NCI-H2107 (cell line): ENCODE measurements at places on chromosomes 6 and 20.

DNA sequence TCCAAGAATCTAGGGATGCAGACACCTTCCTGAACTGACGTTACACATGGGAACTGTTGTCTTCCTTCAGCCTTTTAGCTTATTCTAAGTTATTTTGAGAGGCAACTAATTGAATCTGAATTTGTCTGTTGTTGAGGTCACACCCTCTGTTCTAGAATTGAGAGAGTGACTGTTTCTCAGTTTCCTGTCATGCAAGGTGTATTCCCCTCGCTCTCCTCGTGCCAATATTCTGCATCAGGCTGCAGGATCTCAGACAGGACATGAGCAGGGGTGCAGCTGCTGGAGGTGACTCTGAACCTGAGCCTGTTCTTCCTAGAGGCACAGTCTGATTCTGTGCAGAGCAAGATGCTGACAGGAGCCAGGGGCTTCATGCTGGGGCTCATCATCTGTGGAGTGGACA lies 52.5 kb downstream of the HLA-DPB1 start:
- DNase-seq, result no peak

GRCh38 chr20:58515233-58516212 lies at the start of gene APCDD1L:
APCDD1L (minus strand) TSS chr20:58515399; CDS start chr20:58514707, 692 bp downstream.
- no peak for DNase-seq

GRCh38 chr6:45454008-45454911 lies 76.5 kb upstream of the SUPT3H start:
- no peak for DNase-seq

DNA sequence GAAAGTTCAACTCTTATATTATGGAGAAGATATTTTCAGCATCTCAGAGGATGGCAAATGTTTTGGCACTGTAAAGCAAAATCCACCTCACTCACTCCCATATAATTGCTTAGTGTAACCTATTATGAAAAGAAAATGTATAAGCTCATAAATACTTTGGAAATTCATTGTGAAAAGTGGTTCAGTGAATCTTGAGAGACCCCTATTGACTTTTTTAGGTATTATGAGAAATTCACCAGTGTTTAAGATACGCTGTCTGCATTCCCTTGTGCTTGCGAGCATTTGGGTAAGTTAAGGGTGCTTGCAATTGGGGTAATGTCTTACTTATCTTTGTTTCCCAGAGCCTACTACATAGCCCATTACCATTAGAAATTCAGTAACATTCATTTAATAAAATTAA lies 66.3 kb upstream of the BMP5 start:
- no peak for DNase-seq

DNA sequence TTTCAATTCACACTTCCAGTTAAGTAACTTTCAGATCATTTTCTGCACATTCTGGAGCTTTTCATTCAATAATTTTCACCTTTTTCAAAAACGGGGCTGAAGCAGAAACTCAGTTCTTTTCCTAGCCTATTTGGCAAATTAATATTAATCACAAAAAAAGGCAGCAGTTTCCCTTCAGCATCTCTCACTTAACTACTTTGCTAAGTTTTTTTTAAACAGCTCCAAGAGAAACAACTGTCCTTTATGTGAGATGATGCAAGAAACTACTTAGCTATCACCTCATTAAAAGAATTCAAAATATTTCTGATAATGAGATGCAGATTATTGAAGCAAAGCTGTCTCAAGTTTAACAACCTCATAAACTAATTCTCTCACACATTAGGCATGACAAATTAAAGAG lies 11.8 kb downstream of the CASS4 start:
- no peak for DNase-seq

GRCh38 chr6:70423189-70424134 lies 10.2 kb downstream of the FAM135A start:
- no peak for DNase-seq

DNA sequence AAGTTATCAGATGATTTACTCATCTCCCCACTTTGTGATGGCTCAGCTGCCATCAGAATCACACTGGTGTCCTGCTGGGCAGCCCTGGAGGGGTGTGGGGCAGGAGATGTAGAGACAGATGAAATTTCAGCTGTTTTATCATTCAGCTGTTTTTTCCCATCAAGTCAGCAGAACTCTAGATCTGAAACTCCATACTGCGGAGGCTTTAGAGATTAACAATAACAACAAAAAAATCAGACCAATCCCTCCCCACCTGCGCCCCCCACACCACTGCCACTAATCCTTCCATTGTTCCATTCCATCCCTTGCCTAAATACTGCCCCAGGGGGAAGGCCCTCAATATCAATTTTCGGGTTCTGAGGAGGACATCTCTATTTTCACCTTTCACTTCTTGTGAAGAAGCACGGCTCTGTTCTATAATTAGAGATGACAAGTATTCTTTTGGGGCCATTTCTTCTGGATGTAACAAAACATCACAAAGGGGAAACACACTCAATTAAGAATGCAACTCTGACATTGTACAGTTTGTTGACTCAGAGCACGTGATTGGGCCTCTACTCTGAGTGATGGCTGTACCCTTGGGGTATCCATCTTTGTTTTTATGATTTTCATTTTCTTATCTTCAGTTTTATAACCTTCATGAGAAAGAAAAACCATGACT lies 396.3 kb downstream of the ZFAND3 start:
- DNase-seq, result no peak

- no peak for DNase-seq
Measured at GRCh38 chr6:166512567-166512966, 73.9 kb downstream of the RAMACL start.

DNA sequence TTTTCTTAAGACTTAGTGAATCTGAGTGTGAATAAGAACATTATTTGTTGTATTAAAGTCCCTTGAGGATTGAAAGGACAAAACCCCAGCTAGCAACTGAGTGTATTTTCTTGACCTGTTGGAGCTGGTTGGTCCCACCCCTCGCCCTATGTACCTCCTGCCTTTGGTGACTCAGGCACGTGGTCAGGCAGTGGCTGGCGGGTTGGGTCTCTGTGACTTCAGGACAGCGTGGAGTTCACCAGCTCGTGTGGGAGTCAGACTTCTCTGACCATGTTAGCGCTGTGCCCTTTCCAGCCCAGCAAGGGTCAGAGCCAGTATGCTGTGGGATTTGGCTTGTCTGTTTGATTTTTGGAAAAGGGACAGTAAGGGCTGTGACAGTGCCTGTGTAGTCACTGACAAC lies 93.7 kb downstream of the SSR1 start:
- no peak for DNase-seq

GRCh38 chr6:21847711-21848480 lies 254.3 kb downstream of the SOX4 start:
- DNase-seq, result no peak

DNA sequence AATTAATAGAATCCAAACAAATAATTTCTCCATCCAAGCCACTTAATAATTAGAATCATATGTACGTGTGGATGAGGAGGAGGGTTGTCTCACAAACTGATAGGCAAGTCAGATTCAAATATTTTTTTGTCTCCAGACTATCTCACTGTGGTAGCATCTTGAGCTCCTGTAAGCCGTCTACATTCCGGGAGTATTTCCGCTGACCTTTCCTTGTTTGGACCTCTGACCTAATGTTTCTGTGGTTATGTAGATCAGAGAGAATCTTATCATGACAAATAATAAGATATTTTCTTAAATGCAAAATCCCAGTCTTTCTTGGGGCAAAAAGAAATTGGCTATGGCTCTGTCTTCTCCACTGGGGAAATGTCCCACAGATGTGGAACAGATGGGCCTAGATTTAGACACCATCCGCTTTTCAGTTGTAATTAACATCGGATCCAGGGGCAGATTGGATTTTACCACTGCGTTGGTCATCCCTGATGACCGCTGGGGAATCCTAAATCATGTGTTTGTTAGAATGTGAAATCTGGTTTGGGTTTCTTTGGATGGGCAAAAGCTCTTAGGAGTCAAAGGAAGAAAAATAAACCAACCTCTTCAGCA lies 197.1 kb upstream of the RIN2 start:
- DNase-seq, result no peak

DNA sequence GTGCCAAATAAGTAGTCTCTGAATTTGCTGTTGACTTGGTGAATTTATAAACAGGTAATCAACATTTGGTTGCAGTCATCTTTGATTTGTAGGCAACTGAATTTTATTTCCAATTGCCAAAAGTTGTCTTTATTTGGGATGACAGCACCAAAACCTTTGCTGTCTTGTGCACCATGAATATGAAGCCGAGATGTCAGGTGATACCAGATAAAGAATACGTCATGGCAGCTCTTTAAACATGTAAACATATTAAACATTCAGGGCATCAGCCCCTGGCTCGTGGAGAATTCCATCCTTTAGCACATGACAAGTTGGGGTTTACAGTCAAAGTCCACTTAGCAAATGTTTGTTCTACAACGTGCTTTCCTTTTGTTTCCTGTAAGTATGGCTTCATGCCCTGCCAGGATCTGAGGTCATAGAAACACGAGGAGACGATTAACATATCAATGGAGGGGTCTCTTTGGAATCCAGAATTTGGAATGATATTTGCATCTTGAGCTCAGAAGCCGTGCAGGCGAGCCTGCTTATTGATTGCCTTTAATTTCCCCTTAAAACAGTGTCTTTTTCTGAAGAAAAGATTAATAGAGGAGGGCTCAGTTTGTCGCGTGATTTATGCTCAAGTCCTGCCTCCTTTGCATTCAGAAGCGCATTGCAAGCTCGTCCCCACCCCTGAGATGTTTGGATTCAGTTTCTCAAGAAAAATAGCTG lies 170.2 kb upstream of the ZNF217 start:
- peak; percentile 71 for DNase-seq

GRCh38 chr20:43408848-43409576 lies 48.7 kb upstream of the SRSF6 start:
- no peak for DNase-seq

GRCh38 chr20:62603907-62604785 lies 38.2 kb upstream of the SLCO4A1 start:
- peak; percentile 22 for DNase-seq

GRCh38 chr6:117265410-117266256 lies at the start of gene VGLL2:
VGLL2 (plus strand) TSS chr6:117265558; CDS start chr6:117265764, 206 bp downstream.
- no peak for DNase-seq

- DNase-seq, result no peak
Measured at GRCh38 chr20:1938464-1939269, 43.5 kb downstream of the SIRPA start.

DNA sequence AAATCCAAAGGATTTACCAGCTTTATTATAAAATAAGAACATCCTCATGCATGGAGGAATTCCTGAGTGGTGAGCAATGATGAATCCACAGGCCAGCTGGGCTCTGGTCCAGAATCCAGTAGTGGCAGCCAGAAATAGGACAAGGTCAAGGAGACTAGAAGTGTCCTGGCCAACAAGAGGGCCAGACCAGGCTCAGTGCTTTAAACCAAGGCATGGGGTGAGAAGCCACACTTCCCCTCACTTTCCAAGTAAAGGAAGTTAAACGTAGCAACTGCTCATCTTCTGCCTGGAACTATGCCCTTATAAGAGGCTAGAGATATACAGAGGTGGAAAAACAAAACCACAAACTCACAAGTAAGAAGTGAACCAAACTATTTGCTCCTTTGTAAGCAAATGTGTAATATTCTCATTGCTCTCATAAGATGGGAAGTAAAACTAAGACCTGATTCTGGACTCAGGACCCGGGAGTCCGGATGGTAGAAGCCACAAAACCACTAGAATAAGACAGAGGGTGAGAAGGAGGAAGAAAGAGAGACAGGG lies 253.2 kb downstream of the UST start:
- DNase-seq, result no peak

- no peak for DNase-seq
Measured at GRCh38 chr6:32950449-32950848, 2.4 kb downstream of the HLA-DMA start.

GRCh38 chr6:149964308-149965193 lies 808 bp downstream of the ULBP1 start:
- no peak for DNase-seq

GRCh38 chr6:13465734-13466133 lies 21.7 kb downstream of the GFOD1 start:
- DNase-seq, result no peak

DNA sequence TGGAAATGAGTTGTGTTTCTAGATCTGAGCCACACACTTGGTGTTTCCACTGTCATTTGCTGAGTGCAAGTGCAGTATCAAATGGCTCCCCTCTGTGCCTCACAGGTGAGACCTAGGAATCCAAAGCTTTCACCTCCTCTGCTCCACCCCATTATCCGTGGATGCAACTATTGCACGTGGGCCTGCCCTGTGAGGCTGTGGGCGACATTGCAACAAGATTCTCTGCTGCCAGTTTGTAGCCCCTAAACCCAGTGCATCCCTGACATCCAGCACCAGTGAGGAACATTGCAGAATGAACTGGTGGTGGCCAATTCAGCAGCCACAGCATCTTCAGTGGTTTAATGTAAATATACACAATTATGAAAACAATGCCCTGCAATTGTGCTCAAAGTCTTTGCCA lies 115.0 kb upstream of the FOXA2 start:
- DNase-seq, result no peak

DNA sequence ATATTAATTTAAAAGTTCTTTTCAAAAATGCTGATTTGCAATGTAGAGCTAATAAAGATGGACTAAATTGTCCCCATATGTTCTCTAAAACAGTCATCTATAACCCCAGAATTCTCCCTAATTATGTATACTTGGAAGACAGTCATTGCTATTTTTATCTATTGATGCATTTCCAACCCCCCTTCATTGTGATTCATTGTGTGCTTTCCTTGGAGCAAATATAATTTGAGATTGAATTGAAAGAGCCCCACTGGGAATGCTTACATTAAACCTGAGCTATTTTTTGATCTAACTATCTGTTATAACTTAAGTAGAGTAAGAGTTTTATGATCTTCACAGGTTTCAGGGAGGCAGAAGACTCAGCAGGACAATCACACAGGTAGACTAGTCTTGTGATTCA lies 73.7 kb upstream of the PTCHD4 start:
- no peak for DNase-seq

GRCh38 chr20:38320221-38320620 lies 16.3 kb downstream of the BPI start:
- DNase-seq, result no peak

DNA sequence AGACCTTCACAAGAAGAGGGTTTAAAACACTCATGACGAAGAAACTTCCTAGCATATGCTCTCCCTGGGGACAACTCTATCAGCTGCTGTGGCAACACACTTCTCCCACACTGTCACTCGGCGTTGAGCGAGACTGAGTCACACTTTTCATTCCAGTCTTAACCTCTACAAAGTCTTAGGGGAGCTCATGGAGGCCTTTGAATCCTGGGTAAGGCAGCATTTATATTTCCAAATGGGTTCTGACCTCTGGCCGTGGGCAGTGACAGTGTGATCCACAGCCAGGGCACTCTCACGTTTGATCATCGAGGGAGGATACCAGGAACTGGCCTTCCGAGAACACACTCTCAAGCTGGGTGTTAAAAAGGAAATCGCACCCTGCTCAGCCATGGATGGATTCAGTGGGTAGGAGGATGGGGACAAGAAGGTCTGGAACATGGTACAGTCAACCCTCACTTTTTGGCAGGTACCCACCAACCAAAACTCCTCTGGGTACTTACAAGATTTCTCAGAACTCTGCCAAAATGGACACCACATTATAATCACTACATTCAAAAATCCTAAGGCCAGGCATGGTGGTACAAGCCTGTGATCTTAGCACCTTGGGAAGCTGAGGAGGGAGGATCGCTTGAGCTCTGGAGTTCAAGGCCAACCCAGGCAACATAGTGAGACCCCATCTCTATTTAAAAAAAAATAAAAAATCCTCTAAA lies 19.6 kb downstream of the RRBP1 start:
- no peak for DNase-seq
